Breast epithelium (tissue), 4 donors: ENCODE measurements at places on chromosomes 2 and 18. TPM values are rescaled to one million over a fixed set of nuclear protein-coding genes. Genes with fewer than 3 reads are reported as not detected.

GRCh38 chr18:48470484-48471180 lies 61.4 kb upstream of the ZBTB7C start:
- DNase-seq: no peak

GRCh38 chr18:7646174-7646886 lies 79.2 kb downstream of the PTPRM start:
- DNase-seq: no peak

HOXD8 gene
- 13.8 TPM for total RNA-seq

DAPL1 gene
- total RNA-seq: not detected

SIX2 gene
- 3.5 TPM for total RNA-seq

DNA sequence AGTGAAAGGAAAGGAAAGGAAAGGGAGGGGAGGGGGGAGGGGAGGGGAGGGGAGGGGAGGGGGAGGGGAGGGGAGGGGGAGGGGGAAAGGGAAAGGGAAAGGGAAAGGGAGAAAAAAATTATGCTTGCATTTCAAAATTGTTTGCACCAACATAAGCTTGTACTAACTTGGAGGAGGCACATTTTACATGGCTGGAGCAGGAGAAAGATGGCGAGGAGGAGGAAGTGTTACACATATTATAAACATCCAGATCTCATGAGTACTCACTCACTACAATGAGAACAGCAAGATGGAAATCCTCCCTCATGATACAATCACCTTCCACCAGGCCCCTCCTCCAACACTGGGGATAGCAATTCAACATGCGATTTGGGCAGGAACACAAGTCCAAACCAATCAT lies 660.2 kb upstream of the CDH2 start:
- DNase-seq: no peak
